ENCODE measurements at places on chromosomes 7 and 10. TPM values are rescaled to one million over a fixed set of nuclear protein-coding genes. Genes with fewer than 3 reads are reported as not detected.

DNA sequence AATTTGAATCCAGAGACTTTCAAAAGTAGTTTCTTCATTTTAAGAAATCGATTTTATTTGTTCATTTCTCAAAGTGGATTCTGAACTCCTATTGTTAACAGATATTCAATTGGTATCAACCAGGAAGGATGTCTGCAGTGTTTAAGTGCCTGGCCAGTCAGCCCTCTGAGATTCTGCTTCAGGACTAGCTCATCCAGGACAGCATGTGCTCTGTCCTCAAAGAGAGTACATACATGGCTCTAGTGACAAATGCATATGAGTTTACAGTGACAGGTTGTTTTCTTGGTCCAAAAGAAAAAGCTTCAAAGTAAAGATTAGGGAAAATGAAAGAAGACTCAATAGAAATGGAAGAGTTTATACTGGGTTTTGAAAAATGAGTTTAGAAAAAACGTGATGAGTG, 8.4 kb upstream of the PTN start:
- DNase-seq, result no peak

The CHCHD3 gene
- 92.0 TPM for total RNA-seq

DNA sequence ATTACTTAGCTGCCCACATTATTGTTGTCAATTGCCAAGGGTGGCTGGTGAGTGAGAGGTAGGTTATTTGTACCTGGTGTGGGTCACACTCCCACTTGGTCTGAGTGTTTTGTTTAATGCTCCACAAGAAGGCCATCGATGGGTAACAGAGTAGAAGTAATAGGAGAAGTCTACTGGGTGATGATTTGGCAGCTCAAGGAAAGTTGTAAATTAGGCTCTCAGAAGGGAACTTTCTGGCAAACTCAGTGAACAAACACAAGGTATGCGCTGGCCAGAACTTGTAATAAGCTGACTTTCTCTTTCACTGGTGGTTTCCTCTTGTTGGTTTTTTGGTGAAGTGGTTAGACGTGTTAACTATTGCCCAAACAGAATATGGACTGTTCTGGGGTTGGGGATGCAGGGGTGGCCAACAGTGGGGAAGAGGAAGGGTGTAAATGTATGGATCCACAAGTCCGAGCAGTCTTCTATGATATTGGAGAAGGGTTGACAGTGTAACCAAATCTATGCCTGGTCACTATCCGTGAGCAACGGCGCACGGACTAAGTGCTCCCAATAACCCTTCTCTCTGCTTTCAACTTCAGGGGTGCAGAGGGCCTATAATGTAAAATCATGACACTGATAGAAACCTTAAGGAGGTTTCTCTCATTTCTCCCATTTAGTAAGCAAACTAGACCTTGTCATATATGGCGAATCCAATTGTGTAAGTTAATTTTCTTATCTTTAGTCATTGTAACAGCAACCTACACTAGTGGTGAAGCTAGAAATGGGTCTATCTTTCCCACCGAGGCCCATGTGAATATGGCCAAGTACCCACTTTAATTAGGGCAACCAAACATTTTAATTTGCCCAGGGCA, 212.8 kb downstream of the PTEN start:
- DNase-seq, result no peak

GRCh38 chr7:2520761-2521290, 1.3 kb downstream of the LFNG start:
- DNase-seq, result no peak

DNA sequence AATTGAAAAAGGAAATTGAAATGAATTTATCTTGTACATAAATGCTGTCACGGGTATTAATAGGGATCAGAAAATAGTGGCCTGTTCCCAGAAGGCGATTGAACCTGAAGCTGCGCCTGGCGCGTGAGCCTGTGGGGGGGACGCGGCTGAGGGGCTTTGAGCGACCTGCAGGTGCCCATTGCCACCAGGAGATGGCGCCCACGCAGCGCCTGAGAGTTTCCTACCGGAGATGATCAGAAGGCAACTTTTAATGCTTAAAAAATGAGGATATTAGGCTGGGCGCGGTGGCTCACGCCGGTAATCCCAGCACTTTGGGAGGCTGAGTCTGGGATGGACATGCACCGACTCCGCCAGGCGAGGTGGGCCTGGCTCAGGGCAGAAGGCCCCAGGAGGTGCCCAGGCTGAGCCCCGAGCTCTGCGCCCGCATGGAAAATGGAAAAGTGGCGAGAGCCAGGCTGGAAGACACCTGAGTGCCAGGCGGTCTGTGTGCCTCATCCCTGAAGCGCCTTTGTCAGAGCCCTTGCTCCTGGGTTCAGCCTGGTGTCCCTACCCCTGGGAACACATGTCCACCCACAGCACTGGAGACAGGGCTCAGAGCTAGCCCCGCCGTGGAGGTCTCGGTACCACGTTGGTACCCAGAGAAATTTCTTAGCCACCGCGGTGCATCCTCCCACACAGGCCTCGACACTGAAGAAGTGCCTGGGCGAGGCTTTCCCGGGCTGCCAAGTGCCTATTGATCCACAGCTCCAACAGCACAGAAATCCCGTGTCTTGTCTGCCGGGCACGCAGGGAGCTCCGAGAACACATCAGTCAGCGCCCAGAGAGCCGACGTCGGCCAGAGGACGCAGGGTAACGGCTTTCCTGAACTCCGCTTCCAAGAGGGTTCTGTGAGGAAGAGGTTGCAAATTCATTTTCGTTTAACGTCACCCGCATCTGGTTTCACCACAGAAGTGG, 117.4 kb downstream of the INPP5A start:
- peak; percentile 53 for DNase-seq

The LAMB1 gene
- 0.26 TPM for total RNA-seq

The HOXA5 gene
- total RNA-seq, result not detected

- DNase-seq, result peak; percentile 42
Measured at GRCh38 chr7:29408841-29409243, 154.8 kb upstream of the PRR15 start.

GRCh38 chr7:151246102-151246850, 2.2 kb downstream of the SMARCD3 start:
- DNase-seq, result no peak

- DNase-seq, result no peak
Measured at GRCh38 chr7:149245744-149246143, 6.3 kb downstream of the ZNF212 start.

DNA sequence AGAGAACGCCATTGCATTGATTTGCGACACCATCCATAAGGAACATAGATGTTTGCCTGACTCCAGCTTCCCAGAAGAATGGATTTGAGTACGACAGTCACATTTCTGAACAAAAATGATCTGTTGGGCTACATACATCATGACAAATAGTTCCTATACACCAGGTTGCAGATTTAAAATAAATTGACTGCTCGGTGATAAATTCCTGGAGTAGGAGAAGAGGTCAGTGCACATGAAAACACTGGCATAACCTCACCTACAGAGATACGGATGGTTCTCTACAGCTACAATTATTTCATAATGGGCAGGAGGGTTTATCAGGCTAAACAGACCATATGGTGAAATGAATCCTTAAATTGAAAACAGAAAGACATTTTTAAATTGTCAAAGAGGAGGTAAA, 316.5 kb upstream of the ADARB2 start:
- no peak for DNase-seq

- DNase-seq, result no peak
Measured at GRCh38 chr10:60872451-60872850, 71.5 kb downstream of the RHOBTB1 start.

GRCh38 chr7:2929321-2930201, 85.5 kb upstream of the GNA12 start:
- DNase-seq, result peak; percentile 1

The AKR1D1 gene
- not detected for total RNA-seq

The ERLIN1 gene
- total RNA-seq, result 20.3 TPM

- DNase-seq, result no peak
Measured at GRCh38 chr10:116287906-116288501, 15.0 kb upstream of the GFRA1 start.

DNA sequence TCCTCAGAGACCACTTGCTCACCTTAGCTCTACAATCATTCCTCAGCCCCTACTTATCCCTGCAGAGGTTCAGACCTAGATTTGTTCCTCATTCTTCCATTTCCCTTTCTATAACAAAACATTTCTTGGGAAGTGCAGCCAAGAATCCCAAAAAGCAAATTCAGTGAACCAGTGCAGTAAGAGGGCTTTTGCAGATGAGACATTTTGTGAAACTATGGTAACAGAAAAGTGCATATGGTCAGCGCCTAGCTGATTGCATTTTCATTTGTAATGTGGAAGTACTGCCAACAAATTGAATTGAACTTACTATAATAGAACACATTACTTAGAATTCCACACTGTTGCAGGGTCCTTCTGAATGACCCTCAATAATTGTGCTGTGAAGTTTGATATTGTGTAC, 18.6 kb downstream of the AGMO start:
- DNase-seq, result no peak

The MRPS33 gene
- 74.1 TPM for total RNA-seq

GRCh38 chr10:60706146-60706545, 72.1 kb upstream of the CDK1 start:
- DNase-seq, result no peak

The NUDT13 gene
- 0.68 TPM for total RNA-seq

- no peak for DNase-seq
Measured at GRCh38 chr10:28738200-28738599, 60.9 kb downstream of the BAMBI start.

The SPAG6 gene
- not detected for total RNA-seq

DNA sequence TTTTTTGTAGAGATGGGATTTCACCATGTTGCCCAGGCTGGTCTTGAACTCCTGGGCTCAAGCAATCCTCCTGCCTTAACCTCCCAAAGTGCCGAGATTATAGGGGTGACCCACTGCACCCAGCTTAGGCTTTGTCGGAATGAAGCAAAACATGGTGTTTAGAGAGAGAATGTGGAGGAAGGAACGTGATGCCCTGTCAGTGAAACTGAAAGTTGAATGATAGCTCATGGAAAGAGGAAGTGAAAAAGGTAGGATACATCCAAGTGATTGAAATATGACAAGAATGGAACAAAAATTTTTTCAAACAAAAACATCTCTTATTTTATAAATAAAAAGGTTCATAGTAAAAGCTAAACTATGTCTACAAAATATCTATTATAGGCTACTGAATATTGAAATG, 5.9 kb downstream of the AKAP9 start:
- DNase-seq, result no peak

DNA sequence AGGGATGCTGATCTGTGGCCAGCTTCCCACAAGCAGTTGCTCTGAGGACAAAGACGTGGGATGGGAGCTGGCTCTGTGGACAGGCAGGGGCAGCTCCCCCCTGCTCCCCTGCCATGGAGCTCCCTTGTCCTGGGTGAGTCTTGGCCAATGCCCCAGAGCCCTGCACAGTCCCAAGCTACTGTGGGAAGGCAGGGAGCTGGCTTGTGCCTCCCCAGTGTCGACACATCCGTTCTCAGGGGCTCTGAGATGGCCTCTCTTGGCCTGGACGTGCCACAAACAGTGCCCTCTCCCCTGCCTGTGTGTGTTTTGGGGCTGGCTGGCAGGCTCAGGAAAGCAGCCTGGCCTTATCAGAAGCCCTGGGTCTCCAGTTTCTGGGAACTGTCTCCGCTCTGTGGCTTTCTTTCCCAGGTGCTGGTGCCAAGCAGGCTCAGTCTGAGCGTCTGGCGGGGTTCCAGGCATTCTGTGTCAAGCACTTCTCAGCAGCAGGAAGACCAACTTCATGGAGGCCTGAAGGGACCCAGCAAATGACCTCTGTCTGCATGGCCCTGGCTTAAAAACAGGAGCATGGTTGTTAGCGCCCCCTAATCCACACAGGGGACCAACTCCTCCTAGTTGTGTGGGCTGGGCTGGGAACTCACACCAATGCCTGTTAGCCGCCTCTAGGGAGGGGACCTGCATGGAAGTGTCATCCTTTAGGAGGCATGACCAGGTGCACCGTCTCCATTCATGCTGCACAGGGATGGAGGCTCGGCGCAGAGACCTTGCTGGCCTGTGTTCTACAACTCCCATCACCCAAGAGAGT, 375.2 kb downstream of the RPS24 start:
- no peak for DNase-seq

The KCNIP2 gene
- 0.23 TPM for total RNA-seq

DNA sequence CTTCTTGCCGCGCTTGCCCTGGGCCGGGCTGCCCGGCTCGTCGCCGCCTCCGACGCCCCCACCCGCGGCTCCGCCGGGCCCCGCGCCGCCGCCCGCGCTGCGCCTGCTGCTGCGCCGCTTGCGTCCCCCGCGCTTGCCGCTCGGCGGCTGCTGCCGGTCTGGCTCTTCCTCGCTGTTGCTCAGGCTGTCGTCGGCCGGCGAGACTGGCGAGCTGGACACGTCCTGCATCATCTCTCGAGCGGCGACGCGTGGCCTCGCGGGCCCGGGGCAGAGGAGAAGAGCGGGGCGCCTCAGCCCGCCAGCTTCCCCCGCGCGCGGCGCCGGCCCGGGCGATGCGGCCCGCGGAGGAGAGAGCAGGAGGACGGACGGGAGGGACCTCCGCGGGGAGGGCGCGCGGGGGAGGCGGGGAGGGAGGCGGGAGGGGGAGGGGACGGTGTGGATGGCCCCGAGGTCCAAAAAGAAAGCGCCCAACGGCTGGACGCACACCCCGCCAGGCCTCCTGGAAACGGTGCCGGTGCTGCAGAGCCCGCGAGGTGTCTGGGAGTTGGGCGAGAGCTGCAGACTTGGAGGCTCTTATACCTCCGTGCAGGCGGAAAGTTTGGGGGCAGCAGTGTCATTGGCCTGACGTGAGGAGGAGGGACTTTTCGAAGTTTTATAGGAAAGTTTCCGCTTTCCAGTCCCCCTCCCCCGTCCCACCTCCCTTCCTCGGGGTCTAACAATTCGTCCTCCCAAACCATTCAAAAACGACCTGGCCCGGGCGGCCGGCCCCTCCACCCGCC, at the start of gene TWIST1:
Gene TWIST1 (minus strand): TSS at position 546 of the 779 bp plus-strand sequence. CDS start 315 bp downstream, at position 231.
- no peak for DNase-seq

All from activated T-cell treated with anti-CD3 and anti-CD28 coated beads, Interleukin-2, amount 50 U/mL, for 4 hours (primary cell).